ENCODE measurements at places on chromosomes 4 and X. TPM values are rescaled to one million over a fixed set of nuclear protein-coding genes. Genes with fewer than 3 reads are reported as not detected.

The CSAG1 gene
- not detected for total RNA-seq

The VCX3B gene
- not detected for total RNA-seq

The TMEM175 gene
- 30.3 TPM for total RNA-seq

The DMRTC1 gene
- not detected for total RNA-seq

The DCLK2 gene
- 65.0 TPM for total RNA-seq

- DNase-seq, result no peak
Observed at GRCh38 chrX:53481093-53481492, 46.9 kb upstream of the HSD17B10 start.

DNA sequence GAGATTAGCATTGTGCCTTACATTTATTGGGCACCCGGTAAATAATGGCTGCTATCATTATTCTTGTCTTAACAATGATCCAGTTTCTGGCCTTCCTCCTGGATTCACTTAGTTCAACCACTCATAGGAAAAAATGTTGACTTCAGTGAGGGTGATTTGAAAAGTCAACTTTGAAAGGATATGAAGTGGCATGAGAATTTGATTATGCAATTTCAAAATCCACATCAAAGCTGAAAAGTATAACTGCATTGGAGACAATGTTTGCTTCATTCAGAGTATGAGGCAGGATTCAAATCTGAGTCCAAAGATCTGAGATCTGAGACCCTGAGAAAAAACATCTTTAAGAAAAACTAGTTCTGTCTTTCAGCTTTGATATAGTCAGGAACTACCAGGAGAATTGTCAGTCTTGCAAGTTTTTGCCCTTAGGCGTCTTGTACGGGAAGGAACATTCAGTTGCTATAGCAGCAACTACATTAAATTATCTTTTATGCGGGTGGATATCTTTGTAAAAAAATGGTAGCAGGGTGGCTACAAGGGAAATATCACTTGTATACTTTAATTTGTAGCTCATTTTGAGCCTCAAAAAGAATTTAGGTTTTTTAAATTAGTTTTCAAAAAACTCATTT lies 587.5 kb upstream of the LCORL start:
- no peak for DNase-seq

GRCh38 chr4:148240241-148240640 lies 202.0 kb downstream of the NR3C2 start:
- no peak for DNase-seq

DNA sequence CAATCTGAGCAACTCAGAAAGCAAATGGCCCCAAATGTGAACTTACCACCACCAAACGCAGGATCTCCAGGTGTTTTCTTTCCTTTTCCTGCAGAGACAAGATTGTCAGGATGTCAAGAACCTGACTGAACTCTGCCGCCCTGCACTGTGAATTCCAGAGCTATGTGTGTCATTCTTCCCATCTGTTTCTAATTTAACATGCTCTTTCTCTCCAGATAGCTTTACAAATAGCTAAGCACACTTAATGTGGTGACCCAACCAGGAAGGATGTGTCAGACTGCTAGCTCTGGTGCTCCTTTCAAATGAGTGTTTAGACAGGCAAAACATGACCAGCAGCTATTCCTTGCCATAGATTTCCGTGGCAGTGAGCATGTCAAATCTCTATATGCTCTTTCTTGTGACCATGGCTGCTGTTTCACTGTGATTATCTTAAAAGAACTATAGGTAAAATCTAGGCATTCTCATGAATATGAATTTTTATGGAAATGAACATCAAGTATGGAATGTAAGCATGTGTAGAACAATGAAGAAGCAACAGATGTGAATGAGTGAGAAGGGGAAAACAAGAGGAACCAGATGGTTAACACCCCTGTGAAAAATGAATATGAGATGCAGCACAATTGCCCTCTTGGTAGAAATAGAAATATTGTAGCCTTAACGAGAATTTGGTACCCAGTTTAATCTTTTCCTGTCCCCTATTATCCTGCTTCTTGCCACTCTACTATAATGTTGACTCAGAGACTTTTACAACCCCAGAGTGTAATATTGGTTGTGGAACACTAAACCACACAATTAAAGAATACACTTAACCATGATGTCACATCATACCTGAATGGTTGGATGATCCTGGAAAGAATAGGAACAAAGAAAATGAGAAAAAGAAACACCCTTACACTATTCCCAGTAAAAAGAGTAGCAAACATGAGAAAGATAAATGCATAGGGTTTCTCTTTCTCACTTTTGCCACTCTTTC lies 247.8 kb upstream of the DKK2 start:
- DNase-seq, result no peak

DNA sequence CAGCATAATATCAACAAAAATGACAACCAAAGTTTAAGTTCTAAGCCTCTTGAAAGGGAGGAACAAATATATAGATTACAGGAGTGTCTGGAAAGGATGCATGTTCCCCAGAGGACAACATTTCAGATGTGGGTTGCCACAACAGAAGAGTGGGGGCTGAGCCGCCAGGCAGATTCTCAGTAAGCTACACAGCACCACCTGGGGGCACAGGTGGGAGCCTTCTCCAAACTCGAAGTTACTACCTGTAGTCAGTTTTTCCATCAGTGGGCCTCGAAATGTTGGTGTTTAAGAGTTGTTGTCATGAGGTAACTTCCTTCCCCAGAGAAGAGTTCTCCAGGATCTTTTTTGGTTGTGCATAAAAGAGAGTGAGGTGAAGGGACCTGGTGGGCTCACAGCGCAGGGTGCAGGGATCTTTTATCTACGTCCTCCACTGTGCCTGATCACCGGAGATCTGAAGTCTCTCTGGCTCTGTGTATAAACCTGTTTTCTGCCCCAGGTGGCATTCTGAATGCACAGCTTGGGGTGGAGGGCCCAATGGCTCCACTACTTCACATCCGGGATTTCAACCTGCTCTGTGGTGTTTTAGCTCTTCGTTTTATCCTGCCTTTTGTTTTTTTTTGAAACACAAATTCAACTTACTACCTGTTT lies 58.4 kb upstream of the STS start:
- DNase-seq, result no peak

DNA sequence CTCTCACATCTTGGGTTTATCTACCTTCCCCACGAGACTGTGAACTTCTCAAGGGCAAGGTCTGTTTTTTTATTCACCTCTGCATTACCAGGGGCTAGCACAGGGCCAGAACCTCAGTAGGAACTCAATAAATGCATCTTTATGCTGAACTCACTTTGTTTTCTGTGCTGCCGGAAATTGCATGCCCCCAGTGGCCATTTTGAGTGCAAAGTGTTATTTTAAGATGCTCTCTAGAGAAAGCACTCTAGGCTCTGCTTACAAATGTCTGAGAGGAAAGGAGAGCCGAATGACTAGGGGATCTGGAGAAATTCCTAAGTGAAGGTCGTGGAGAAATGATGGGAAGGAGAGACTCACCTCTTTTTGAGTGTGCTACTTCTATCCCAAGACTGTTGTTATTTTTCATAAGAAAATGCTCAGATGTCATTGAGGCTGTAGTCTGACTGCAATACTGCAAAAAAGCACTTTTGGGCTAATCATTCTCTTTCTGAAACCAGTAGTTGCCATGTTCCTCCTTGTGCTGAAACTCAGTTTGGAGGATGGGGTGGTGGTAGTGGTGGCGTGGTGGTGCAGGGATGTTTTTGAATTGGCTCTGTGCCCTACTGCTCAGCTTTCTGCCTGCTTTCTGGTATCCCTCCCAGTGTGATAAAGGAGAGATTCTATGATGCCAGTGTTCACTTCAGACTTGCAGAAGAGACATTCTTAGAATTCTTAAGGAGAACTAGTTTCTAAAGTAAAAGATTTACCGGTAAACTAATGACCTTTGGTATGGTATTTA lies 41.3 kb downstream of the DOCK11 start:
- DNase-seq, result no peak

DNA sequence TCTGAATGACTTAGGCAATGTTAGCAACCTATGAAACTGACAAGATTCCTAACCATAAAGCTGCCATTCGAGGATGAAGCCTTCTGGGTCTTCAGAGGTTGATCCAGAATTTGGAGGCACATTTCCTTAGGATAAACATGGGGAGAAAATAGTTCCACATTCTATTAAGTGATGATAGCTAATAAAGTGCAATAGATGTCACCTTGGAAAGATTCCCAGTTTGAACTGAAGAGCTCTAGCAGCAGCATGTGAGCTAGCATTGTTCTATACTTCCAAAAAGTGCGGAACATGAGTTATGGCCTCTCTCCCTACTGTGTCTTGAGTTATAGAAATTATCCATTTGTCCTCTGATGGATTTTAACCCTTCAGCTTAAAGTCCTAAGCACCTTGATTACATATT lies 991.4 kb upstream of the SLIT2 start:
- no peak for DNase-seq

GRCh38 chrX:122641826-122642225 lies 542.3 kb upstream of the GRIA3 start:
- DNase-seq, result no peak

- DNase-seq, result no peak
Observed at GRCh38 chr4:138408758-138409157, 166.6 kb upstream of the SLC7A11 start.

DNA sequence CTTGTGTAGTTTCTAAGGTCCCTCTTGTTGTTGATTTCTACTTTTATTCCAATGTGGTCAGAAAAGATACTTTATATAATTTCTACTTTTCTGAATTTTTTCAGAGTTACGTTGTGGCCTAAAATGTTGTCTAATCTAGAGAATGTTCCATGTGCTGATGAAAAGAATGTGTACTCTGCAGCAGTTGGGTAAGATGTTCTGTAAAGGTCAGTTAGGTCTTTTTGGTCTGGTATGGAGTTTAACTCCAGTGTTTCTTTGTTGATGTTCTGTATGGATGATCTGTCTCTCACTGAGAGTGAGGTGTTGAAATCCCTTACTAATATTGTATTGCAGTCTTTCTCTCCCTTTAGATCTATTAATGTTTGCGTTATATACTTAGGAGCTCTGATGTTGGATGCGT lies 37.0 kb upstream of the GPRIN3 start:
- no peak for DNase-seq

DNA sequence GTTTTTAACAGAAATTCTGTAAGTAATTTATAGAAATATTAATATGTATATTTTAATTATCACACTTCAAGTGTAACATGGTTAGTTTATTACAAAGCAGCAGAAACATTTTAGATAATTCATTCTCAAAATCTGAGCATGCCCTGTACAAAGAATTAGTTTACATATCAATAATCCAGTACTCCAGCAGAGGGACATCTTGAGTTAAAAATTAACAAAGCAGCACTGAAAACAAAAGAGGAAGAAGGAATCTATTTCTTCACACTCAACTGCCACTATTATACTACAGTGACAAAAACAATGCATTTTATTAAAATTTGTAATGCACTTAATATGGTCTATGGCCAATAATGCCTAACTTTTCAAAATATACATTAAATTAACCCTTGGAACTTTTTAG lies 179.1 kb upstream of the KLHL4 start:
- no peak for DNase-seq

GRCh38 chr4:79287718-79288117 lies 38.1 kb downstream of the NAA11 start:
- DNase-seq, result no peak

DNA sequence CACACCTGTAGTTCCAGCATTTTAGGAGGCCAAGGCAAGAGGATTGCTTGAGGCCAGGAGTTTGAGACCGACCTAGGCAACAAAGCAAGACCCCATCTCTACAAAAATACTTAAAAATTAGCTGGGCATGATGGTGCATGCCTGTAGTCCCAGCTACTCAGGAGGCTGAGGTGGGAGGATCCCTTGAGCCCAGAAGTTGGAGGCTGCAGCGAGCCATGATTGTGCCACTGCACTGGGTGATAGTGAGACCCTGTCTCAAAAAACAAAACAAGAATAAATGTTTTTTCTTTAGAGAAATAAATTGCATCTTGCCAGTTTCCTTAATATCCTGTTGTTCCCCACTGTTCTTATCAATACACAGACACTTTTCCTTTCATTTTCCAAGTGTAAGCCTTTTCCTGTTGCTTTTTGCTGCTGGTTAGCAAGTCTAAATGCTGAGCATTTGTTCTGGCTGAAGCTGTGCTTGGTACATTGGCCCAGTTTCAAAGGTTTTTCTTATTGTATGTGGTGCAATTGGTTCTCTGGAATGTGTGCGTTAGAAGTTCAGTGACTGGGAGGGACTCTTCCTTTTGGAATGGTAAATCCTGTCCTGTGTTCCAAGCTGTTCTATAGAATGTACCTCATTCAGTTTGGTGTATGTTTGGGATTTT lies 98.2 kb downstream of the AFF1 start:
- DNase-seq, result no peak

- DNase-seq, result no peak
Observed at GRCh38 chr4:6031846-6032245, 13.6 kb upstream of the C4orf50 start.

DNA sequence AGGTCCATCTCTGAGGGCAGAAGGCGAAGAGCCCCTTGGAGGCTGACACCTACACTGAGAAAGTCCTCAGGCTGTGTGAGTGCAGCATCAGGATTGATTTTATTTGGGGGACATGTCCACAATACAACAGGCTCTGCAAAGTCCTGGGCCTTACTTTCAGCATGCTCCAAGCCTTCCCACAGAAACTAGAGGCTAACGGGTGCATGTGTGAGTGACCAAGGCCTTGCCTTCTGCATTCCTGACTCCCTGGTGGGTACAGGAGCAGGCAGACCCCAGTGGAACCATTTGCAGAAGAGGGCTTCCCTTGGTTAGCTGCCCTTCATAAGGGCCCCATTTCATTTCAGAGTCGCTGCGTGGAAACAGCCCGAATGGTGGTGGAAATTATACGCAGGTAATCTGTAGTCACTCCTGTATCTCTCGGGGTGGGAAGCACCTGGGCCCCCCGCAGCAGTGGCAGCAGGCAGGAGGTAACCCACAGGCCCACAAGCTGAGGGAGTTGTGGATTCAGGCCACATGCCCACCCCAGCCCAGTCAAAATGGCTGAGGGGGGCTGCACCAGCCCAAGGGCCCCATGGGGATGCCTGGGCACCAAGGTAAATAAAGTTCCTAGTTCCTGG lies 37.7 kb downstream of the NSG1 start:
- no peak for DNase-seq

DNA sequence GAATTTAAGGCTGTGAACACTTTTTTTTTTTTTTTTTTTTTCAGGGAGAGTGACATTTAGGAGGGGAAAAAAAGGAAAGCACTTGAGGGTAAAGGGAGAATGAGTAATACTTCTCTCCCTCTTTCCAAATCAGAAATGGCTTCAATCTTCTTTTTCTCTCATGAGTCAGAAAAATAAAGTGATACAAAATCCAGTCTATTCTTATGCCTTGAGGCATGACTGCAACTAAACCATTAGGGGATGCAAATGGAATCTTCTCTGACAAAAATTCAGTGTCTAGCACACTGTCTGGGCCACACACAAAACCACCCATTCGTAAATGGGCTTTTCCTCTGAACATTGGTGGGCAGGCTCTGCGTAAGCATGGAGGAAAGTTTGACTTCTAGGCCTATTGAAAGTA lies 46.7 kb upstream of the POU4F2 start:
- no peak for DNase-seq

Data from occipital lobe (tissue), 3 donors.